ENCODE measurements at places on chromosomes 3 and 15.

DNA sequence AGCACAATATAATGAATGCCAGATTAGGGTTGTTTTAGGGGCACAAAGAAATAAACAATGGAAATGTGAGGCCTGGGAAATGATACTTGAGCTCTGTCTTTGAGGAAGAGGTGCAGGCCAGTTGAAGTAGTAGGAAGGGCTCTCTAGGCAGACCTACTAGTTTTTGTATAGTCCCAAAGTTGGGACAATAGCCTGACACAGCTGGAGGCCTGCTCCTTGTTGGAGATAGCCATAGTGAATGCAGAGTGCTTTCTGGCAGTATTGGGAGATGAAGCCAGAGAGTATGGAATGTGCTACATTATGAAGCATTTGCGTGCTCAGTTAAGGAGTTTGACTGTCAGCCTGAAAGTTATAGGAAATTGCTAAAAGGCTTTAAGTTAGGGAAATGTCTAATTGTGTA is 251.2 kb upstream of the ZPLD1 start:
- H3K4me3 ChIP-seq, result no peak overlapping the region
- H3K36me3 ChIP-seq, result peaks cover 1% of the 10 kb centered on the region

GRCh38 chr3:98966862-98967546 is 65.5 kb upstream of the DCBLD2 start:
- no peaks in the 10 kb centered on the region for H3K36me3 ChIP-seq
- no peak overlapping the region for H3K4me3 ChIP-seq
- no peak for DNase-seq
- peaks cover 14% of the 10 kb centered on the region for H3K27me3 ChIP-seq

DNA sequence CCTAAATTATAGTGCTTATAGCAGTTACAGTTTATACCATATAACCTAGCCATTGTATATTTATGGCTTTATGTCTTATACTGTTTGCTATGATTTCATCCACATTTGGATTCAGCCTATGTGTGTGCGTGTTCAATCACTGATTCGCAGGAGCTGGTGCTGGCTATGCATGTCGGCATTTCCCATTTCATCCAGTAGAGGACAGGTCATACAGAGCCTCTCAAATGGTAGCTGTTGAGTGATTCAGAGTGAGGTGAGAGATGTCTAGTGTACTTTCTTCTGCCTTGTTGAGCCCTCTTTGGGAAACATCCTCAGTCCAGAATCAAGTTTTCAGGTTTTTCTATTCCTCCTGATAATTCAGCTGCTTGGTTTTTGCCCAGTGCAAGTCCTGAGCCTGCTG is 76.1 kb downstream of the FRMD4B start:
- H3K27ac ChIP-seq, result no peak overlapping the region
- DNase-seq, result no peak
- H3K27me3 ChIP-seq, result peaks cover 8% of the 10 kb centered on the region
- no peaks in the 10 kb centered on the region for H3K36me3 ChIP-seq
- H3K4me3 ChIP-seq, result no peak overlapping the region

DNA sequence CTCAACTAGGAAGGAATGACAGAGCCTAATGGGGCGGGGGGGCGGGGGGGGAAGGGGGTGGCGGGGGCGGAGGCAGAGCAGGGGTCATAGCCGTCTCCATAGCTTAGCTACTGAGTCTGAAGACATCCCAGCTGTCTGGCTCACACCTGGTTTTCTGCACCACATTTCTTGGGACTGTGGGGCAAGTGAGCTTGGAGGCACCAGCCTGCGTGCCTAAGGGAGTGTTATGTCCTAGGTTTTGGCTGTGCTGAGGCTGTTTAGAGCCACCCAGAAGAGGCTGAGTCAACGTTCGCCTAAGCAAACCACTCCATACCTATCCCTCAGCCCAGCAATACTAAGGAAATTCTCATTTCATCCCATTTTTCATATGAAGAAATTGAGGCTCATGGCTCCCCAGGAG is 1.4 kb downstream of the IL17RD start:
- no peak for DNase-seq
- no peaks in the 10 kb centered on the region for H3K36me3 ChIP-seq
- no peak overlapping the region for H3K27ac ChIP-seq
- peak overlapping the region; percentile 93 for H3K4me3 ChIP-seq

- H3K27ac ChIP-seq, result peak overlapping the region; percentile 100
- H3K36me3 ChIP-seq, result no peaks in the 10 kb centered on the region
- H3K27me3 ChIP-seq, result no peaks in the 10 kb centered on the region
- peak overlapping the region; percentile 70 for H3K4me3 ChIP-seq
Observed at GRCh38 chr15:50880206-50880605, 28.3 kb upstream of the AP4E1 start.

All from activated T-cell treated with anti-CD3 and anti-CD28 coated beads, Interleukin-2, amount 50 U/mL, for 72 hours (primary cell).